ENCODE measurements at places on chromosomes 6 and 20. TPM values are rescaled to one million over a fixed set of nuclear protein-coding genes. Genes with fewer than 3 reads are reported as not detected.

DNA sequence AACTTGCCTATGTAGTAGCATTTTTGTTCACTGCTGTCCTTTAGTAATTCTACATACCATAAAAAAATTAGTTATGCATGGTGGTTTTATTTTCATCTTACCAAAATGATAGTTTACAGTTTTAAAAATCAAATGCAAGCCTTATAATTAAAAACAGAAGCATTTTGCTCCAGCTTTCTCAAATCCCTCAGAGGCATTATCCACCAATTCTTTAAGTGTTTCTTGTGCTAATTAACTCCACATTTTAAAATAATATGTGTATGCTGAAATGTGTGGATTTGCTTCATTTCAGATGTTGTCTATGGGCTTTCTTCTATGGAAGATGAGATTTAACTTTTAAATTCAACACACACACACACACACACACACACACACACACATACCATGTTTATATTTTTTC, 49.3 kb downstream of the PCSK2 start:
- DNase-seq = no peak

DNA sequence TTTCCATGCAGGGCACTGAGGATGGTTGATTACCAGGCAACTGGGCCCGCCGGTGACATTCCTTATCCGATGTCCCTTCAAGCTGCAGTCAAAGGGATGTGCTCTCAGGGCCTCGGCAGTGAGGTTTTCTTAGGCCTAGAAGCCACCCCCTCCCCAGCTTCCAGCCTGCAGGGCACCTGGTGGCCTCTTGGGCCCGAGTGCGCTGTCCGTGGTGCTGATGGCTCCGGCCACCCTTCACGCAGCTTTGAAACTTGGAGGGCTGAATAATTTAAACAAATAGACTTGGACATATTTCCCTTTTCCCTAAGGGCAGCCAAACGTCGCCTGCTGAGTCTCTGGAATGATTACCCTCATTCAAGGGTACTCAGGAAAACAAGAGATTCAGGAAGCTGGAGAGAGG, 8.9 kb upstream of the MLN start:
- DNase-seq = no peak

GRCh38 chr6:52760105-52760765, 3.0 kb downstream of the GSTA2 start:
- no peak for DNase-seq

GRCh38 chr20:6502219-6502618, 265.3 kb upstream of the BMP2 start:
- DNase-seq = no peak

GRCh38 chr6:150999107-150999506, 133.6 kb downstream of the MTHFD1L start:
- DNase-seq = no peak

The METTL24 gene
- 0.37 TPM for polyA plus RNA-seq

The KCNQ2 gene
- 3.5 TPM for polyA plus RNA-seq

All from forelimb muscle (tissue), 1 donor.